Caco-2 (cell line): ENCODE measurements at places on chromosomes 5 and 9. TPM values are rescaled to one million over a fixed set of nuclear protein-coding genes. Genes with fewer than 3 reads are reported as not detected.

The SLC28A3 gene
- total RNA-seq: 2.1 and 2.6 TPM in 2 replicates

The CAMK4 gene
- total RNA-seq: not detected in 2 replicates

The IGFBPL1 gene
- total RNA-seq: 1.3 and 1.6 TPM in 2 replicates

The FAM219A gene
- total RNA-seq: 13.4 and 14.7 TPM in 2 replicates

The SPINK4 gene
- total RNA-seq: 0.97 and 2.1 TPM in 2 replicates

The ZFR gene
- 75.1 and 78.3 TPM in 2 replicates for total RNA-seq

The MZB1 gene
- total RNA-seq: not detected in 2 replicates

The PIP5K1B gene
- total RNA-seq: 10.3 and 12.9 TPM in 2 replicates

The C9orf43 gene
- total RNA-seq: 1.1 and 1.9 TPM in 2 replicates

The ANKRD31 gene
- 0.66 and 0.79 TPM in 2 replicates for total RNA-seq

The LHX3 gene
- total RNA-seq: 1.1 and 1.2 TPM in 2 replicates

The LRRC19 gene
- total RNA-seq: not detected in 2 replicates

The PROB1 gene
- 2.7 and 2.9 TPM in 2 replicates for total RNA-seq

The UNC13B gene
- 19.7 and 20.8 TPM in 2 replicates for total RNA-seq

The PHYHD1 gene
- total RNA-seq: 0.59 and 0.63 TPM in 2 replicates

The ARSK gene
- total RNA-seq: 5.0 and 5.5 TPM in 2 replicates

The PLAC8L1 gene
- 1.0 TPM in 1 of 2 replicates, not detected in the other for total RNA-seq

The SLC4A9 gene
- total RNA-seq: 0.11 and 0.35 TPM in 2 replicates

The TPM2 gene
- 21.8 and 26.5 TPM in 2 replicates for total RNA-seq

The PCDHGB6 gene
- 2.5 and 2.8 TPM in 2 replicates for total RNA-seq

The SAXO1 gene
- 0.20 TPM in 1 of 2 replicates, not detected in the other for total RNA-seq

The CAVIN4 gene
- total RNA-seq: 1.5 and 1.7 TPM in 2 replicates

The NR2F1-AS1 gene
- total RNA-seq: 0.32 TPM in 1 of 2 replicates, not detected in the other

The WWC1 gene
- 108 and 109 TPM in 2 replicates for total RNA-seq

The RFX3 gene
- total RNA-seq: 4.2 and 4.5 TPM in 2 replicates

The ANXA6 gene
- 43.0 and 51.9 TPM in 2 replicates for total RNA-seq

The OR5C1 gene
- total RNA-seq: not detected in 2 replicates

The GHR gene
- total RNA-seq: 0.54 and 1.2 TPM in 2 replicates

The FABP6 gene
- total RNA-seq: not detected in 2 replicates
